ENCODE measurements at places on chromosomes 7 and 10.

DNA sequence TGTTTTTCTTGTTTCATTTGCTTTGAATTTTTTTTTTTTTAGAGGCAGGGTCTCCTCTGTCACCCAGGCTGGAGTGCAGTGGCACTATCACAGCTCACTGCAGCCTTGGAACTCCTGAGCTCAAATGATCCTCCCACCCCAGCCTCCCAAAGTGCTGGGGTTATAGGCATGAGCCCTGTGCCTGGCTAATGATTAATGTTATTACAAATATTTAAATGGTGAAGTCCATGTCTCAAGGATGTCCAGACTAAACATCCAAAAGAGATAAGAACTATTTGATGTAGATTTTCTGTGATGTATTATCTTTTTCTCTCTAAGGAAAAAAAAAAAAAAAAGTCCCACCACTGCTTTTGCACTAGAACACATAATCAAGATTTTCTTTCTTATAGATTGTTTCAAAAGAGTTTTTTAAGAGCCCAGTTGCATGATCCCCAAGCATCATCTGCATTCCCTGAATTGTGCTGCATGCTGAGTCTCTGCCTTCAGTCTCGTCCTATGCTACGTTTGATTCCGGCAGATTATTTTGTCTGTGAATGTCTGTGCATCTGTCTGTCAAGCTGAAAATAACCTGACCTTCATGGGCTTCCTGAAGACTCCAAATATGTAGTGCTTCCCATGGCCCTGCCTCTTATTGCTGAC lies 33.4 kb downstream of the MACROH2A2 start:
- DNase-seq, result no peak

DNA sequence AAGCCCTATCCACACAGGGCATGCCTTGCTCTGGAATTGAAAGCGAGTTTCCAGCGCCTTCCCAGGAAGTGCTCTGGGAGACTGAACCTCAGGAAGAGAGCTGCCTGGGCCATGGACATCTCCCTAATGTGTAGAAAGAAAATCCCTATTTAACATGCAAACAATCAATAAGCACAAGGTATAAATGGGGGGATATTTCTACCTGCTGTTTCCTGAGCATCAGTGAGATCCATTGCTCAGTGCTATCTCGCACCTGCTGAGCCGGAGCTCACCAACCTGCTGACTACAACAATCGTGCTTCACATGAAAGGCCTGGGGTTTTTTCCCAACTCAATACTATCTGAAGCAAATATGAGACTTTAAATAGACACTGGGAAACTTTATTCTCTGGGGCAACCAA lies 584.0 kb downstream of the GLRX3 start:
- DNase-seq, result no peak

DNA sequence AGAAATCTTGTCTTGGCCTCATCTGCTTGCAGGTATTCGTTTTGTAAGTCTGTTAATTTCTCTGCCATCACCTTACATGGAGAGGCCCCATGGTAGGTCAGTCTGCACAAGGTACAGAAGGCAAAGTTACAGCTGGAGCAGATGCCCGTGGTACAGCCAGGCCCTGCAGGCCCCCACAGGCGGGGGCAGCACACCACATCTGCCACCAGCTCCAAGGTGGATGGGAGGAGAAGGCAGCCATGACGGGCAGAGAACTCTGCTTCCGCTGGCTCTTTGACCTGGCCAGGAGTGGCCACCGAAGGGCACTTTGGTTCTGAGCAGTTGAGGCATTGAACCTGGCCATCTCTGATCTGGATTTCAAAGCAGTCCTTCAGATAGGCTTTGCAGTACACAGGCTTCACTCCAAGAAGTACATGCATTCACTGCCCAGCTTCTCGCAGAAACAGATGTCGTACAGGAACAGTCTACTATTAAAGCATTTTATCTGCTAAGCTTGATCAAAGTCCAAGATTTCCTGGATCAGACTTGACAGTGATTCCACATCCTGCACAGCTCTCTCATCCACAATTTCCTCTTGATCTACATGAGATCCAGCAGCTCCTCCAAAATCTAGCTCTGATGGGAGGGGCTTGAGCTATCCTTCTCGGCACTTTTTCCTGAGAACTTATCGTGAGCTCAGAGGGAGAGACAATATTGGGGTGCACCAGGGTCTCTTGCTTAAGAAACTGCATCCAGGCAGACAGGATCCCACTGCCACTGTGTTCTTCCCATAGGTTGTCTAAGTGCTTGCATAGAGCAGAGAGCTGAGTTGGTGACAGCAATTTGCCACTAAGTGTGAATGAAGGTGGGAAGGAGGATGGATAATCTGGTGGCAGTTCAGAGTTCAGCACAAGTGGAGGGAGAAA lies 120.7 kb downstream of the TRRAP start:
- no peak for DNase-seq

- no peak for DNase-seq
Observed at GRCh38 chr10:60385399-60385738, 4.3 kb downstream of the ANK3 start.

- DNase-seq, result no peak
Observed at GRCh38 chr10:118723466-118723865, 31.3 kb downstream of the CACUL1 start.

- DNase-seq, result no peak
Observed at GRCh38 chr10:79146611-79147130, 77.9 kb downstream of the ZMIZ1 start.

GRCh38 chr7:29987811-29988317 lies 1.7 kb downstream of the SCRN1 start:
- DNase-seq, result no peak

DNA sequence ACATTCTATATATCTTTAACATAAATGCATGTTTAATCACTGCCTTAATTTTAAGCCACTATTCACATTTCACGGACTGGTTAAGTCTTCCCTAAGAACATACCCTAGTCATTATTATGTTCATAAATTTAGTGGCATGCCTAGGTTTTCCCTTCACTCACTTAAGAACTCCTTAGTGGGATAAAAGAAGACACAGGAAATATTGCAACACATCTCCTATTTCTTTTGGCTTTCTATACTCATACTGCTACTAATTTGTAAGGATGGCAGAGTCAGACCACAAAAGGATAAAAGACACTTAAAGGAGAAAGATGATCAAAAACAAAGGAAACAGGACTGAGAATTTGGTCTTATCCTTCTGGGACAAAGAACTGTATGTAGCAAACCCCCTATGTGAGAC lies 951.4 kb downstream of the SORCS3 start:
- no peak for DNase-seq

GRCh38 chr7:41114131-41114530 lies 588.8 kb downstream of the INHBA start:
- no peak for DNase-seq

DNA sequence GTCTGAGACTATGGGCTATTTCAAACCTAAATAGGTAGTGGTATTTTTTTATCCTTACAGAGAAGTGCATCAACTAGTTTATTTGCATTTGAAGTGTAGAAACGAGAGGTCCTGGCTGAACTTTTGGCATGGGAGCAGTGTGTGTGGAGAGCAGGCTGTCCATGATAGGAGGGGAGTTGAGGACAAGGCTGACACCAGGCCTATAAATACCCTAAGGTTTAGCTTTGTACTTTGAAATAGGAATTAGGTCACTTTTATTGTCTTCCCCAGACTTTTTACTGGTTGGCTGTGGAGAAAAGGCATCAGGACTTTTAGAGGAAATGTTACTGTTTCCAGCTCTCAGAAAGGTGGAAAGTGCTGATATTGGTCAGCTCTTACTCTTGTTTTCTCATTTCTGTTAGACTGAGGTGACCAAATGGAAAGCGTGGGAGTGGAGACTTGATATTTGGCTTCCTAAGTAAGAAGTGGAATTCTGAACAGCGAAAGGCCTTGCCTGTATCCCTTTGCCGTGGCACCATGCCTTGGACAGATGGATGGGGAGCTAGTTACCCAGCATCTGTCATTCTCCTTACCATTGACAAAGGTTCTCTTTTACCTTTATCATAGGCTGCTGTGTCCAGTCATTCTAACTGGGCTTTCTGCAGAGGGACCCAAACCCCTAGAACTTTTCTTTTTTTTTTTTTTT lies 46.0 kb downstream of the GBF1 start:
- DNase-seq, result no peak

DNA sequence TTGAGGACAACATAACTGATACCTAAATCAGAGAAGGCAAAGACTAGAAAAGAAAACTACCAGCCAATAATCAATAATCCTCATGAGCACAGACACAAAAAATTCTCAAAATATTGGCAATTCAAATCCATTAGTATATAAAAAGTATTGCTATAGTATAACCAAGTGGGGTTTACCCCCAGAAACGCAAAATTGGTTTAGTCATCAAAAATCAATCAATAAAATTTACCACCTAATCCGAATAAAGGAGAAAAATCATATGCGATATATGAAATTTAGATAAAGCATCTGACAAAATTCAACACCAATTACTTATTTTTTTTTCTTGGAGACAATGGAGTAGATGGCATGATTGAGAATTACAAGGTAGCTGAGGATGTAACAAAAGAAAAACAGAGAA lies 11.2 kb upstream of the ING3 start:
- no peak for DNase-seq

DNA sequence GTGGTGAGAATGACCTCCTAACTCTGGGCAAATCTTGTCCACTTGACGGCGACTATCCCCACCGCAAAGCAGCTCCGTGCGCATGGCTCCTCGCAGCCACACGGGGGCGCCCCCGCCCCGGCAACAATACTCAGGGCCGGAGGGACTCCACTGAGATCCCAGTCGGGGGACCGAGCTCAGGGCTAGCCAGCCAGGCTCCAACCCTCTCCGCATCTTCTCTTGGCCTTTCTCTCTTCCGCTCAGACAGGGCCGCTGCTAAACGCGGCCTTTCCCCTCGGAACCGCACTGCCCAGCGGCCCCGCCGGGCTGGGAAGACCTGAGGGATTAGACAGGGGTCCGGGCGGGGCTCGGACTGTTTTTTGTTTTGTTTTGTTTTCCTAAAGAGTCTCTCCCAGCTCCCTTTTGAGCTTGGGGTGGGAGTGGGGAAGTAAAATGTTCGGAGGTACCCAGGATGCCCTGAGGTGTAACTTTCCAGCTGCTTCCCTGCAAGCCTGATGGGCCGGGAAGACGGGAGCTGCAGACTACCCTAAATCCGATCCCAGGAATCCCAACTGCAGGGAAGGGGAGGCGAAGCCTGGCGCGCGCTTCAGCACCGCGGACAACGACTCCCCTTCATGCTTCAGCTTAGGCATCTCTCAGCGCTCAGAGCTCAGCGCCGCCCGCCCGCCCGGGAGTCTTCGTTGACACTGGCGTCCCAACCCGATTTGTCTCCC lies 2.7 kb downstream of the KCNIP2 start:
- no peak for DNase-seq

- no peak for DNase-seq
Observed at GRCh38 chr10:70677620-70678249, 5.4 kb downstream of the ADAMTS14 start.

- no peak for DNase-seq
Observed at GRCh38 chr7:22895140-22895827, 72.6 kb upstream of the TOMM7 start.

GRCh38 chr7:50923476-50923875 lies 140.8 kb upstream of the GRB10 start:
- no peak for DNase-seq

DNA sequence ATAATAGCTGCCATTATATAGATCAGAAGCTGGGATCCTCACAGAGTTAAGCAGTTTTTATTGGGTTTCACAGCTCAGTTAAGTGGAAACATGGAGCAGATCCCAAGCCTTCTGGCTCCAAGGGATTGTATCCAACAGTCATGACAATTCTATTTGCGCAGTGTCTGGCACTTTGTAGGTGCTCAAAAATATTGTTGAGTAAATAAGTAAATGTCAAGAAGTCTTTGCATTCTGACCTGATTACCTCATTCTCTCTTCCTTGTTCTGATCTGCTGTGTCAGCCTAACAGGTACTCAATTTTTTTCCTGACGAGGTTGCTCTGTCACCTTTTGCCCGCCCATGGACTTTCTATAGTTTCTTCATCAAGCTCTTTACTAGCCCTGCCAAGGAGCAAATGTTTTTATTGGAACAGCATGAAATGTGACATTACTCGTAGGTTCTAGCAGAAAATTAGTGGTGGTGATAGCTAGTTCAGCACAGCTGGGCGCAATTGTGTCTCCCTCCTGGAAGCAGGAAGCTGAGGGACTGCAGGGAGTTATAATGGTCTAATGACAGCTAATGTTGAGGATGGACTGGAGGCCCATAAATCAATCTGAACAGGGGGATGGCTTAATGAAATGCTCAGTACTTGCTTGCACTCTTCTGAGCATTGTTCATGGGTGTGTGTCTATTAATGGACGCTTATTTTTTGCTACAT lies 680.2 kb downstream of the CCSER2 start:
- no peak for DNase-seq

DNA sequence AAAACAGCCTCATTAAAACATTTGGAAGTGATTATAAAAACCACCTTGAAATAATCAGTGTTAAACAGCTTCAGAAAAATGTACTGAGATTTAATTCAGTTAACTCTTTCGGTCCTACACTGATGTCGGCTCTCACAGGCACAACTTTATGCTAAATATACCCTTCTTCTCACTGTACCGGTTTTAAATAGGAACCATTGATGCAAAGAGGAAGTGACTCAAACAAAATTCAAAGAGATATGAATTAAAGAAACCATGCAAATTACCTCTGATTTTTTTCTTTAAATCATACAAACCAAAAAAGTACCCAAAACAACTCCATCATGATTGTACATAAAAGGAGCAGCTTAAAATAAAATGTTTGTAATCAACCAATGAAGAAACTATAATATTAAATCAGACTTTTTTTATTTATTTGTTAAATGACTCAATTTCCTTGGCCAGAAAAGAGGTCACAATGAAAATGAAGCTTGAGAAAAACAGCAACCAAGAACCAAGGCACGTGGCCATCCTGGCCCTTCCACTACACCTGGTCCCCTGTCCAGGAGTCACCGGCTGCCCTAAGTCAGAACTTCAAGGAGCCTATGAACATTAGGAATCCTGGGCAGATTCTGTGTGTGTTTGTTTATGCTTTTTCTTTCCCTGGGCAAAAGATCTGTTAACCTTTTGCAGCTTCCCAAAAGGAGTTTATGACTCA lies 73.0 kb upstream of the CABCOCO1 start:
- DNase-seq, result no peak

DNA sequence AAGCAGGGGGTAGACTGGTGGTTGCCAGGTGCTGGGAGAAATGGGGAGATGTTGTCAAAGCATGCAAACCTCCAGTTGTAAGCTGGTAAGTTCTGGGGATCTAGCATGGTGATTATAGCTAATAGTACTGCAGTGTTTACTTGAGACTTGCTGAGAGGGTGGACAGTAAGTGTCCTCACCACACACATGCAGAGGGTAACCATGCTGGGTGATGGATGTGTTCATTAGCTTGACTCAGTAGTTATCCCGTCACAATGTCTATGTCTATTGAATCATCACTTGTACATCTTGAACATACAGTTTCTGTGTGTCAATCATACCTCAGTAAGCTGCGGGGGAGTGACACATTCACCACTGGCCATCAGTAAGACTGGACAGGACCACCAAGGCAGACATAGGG lies 42.1 kb downstream of the GSDME start:
- no peak for DNase-seq

Measured in activated CD8-positive, alpha-beta memory T cell treated with anti-CD3 and anti-CD28 coated beads for 1 hour (primary cell).